ENCODE measurements at places on chromosomes 4 and X.

GRCh38 chr4:73070074-73070390, 516 bp upstream of the COX18 start:
- DNase-seq = no peak

- DNase-seq = no peak
Measured at GRCh38 chr4:169099771-169100180, 89.7 kb upstream of the CBR4 start.

DNA sequence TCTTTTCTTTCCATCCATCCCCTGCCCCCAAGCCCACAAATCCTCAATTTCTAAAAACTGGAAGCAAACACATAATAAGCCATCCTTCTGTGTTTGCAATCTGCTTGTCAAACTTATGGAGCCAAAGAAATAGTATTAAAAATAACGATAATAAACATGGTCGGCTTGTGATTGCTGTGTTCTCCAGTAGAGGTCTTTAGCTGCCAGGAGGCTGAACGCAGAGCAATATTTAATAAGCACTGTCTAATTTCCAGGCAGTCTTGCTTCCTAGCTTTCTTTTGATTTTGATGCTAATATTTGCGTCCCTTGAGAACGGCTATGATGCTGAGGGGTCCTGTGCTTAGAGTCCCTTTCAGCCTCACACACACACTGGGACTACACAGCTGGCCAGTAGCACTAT, 3.2 kb upstream of the HELT start:
- DNase-seq = no peak

GRCh38 chr4:1300466-1301455, 11.1 kb downstream of the MAEA start:
- DNase-seq = no peak

- no peak for DNase-seq
Measured at GRCh38 chr4:1711571-1712215, 426 bp downstream of the SLBP start.

GRCh38 chr4:142091085-142091513, 454.7 kb downstream of the IL15 start:
- no peak for DNase-seq

DNA sequence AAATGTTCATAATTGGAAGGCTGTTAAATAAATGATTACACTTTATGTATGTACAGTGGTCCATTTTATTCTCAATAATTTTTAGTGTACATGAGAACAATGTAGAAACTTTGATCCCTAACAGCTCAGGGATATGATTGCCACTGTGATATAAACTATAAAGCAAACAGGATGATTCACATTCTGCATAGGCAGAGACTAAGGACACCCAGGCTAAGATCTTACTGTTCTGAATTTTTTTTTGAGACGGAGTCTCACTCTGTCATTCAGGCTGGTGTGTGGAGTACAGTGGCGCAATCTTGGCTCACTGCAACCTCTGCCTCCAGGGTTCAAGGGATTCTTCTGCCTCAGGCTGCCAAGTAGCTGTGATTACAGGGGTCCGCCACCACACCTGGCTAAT, 186.6 kb downstream of the PDGFC start:
- no peak for DNase-seq

- no peak for DNase-seq
Measured at GRCh38 chrX:154488336-154489075, 1.9 kb downstream of the SLC10A3 start.

- no peak for DNase-seq
Measured at GRCh38 chr4:10524196-10524833, 67.1 kb upstream of the ZNF518B start.

DNA sequence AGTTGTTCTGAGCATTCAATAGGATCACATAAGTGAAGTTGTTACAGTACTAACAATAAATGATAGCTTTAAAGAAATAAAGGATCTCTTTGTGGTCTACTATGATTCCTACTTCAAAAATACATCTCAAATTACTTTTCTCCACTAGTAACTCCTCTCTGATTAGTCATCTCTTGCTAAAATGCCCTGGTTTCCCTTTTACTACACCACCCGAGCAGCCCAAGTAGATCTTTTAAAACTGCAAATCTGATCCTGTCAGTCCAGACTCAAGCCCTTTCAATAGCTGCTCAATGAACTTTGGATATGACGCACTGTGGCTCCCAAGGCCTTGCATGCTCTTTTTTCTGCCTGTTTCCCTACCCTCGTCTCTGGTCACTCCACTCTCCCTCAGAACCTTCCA, 97.5 kb downstream of the MAOA start:
- no peak for DNase-seq
